ENCODE measurements at places on chromosomes 6 and 20.

DNA sequence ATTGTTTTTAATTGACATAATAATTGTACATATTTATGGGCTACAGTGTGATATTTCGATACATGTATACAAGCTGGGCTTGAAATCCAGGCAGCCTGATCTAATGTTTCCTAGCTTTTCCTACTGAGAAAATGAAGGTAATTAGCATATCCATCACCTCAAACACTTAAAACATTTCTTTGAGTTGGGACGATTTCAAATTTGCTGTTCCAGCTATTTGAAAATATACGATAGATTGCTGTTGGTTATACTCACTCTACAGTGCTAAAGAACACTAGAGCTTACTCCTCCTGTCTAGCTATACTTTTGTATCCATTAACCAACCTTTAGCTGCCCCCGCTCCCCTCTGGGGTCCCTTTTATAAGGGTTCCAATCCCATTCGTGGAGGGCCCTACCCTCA, 4.7 kb downstream of the LHFPL5 start:
- DNase-seq, result no peak

GRCh38 chr20:33826270-33826897, 15.2 kb downstream of the CHMP4B start:
- no peak for DNase-seq

GRCh38 chr20:34083137-34083536, 28.9 kb downstream of the EIF2S2 start:
- no peak for DNase-seq

DNA sequence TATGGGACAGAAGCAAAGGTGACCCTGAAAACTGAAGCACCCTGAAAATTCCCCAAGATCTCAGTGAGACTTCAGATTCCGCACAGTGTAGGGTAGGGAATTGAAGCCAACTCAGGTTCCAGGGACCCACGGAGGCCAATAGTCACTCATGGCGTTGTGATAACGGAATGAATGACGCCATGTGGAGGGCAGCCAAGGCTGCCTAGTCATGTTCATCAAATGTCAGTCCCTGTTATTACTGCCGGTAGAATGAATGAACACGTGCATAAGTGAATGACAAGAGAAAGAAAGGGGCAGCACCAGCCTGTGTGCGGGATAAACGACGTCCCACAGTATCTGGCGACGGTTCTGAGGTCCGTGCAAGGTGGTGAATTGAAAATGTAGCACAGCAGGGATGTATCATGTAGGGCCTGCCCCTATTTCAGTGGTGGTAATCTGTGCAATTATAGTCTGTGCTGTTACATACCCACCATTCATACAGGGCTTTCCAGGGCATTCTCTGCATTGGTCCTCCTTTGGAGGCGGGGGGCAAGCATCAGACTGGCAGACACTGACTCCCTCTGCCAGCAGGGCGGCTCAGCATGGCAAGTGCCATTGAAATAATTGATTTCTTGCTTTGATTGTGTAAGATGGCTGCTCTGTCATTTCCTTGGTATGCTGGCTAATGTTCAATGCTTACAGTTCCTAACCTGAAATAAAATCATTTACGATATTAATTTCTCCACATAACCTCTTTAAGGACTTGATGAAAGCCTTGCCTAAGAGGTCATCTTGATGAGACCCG, 386.9 kb downstream of the CDH4 start:
- DNase-seq, result no peak

DNA sequence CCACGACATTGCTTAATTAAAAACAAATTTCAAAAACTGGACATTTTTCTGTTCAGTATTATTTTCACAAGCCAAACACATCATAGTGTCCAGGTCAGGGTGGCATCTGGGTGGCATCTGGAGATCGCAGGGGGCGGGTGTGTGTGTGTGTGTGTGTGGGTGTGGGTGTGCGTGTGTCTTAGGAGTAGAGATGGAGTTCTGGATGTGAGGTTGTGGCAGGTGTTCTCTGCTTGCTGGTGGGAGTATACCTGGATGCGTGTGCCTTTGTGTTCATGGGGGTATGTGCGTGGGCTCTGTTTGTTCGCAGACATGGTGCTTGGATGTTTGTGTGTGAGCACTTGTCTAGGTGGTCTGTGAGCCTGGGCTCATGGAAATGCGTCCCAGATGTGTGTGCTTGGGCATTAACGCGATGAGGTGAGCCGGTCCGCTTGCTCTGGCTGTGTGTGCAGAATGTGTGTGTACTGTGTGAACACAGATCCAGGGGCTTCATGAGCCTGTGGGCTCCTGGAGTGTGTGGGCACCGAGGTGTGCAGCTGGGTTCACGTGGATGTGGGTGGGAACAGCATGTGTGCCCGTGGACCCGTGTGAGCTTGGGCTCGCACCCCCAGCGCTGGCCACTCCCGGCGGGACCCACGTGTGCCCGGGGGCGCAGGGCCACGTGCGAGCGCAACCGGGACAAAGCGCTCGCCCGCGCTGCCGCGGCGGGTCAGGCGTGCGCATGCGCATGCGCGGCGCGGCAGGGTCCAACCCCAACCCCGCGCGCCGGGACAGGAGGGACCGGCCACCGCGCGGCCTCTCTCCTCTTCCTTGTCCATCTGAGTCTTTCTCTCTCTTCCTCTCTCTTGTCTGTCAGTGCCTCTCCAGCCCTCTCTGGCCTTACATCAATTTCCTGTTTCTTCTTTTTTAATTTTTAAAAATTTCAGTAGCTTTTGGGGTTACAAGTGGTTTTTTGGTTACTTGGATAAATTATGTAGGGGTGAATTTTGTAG, 60.4 kb downstream of the SRC start:
- no peak for DNase-seq

- DNase-seq, result no peak
Measured at GRCh38 chr6:115411756-115412155, 648.9 kb downstream of the FRK start.

GRCh38 chr6:44850312-44850711, 462.8 kb downstream of the CDC5L start:
- no peak for DNase-seq

- no peak for DNase-seq
Measured at GRCh38 chr6:24876499-24877465, 59.0 kb downstream of the RIPOR2 start.

GRCh38 chr20:34389206-34389953, 26.3 kb downstream of the ITCH start:
- no peak for DNase-seq

GRCh38 chr6:168526841-168527281, 85.9 kb downstream of the SMOC2 start:
- DNase-seq, result no peak

DNA sequence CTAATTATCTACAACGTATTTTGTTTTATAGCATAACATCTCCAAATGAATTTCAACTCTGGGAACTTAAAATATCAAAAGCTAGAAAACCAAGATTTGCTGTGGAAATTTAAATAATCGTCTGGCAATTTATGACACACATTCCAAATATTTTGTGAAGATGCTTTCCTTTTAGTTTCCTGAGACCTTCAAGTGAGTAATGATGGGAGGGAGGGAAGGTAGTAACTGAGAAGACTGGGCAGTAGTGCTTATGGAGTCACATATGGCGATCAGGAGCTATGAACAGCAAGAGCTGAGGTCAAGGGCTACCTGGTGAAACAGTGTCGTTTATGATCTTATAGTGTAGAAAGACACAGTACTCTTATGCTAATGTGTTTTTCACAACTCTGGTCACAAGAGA, 178.2 kb upstream of the THEMIS start:
- no peak for DNase-seq

GRCh38 chr6:17583811-17584210, 16.3 kb upstream of the FAM8A1 start:
- no peak for DNase-seq

- DNase-seq, result no peak
Measured at GRCh38 chr6:13212538-13212937, 115.8 kb downstream of the TBC1D7 start.

DNA sequence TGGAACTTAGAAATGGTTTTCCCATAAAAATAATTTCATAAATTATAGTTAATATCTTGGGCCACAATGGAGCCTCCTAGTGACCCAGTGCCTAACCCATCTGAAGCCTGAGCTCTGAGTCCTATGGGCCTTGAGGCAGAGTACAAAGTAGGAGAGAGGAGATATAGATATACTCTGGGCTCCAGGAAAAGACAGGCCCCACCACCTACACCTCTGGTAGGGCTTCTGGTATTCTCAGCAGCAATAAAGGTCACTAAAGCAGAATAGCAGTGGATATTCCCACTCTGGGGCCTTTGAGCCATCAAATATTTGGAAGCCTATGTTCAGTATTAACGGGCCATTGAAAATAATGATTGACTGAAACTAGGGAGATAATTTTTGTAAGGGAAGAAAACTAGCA, 24.1 kb downstream of the CYP39A1 start:
- DNase-seq, result no peak

- no peak for DNase-seq
Measured at GRCh38 chr20:53463101-53463972, 130.3 kb downstream of the ZNF217 start.

DNA sequence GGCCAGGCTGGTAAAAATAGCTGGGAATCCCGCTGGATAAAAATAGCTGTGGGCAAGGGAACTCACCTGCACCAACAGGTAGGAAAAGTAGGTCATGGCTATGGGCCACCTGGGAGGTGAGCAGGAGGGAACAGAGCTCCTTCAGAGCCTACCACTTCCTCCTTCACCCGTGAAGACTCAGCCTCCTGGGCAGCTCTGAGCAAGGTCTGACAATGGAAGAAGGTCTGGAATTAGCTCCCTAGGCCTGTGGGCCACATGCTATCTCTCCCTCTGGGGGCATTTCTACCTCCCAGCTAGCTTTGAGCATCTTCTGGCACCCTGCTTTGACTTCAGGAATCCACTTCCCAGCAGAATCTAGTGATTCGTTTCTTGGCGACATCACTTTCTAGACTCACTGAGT, 153.9 kb downstream of the MRPL14 start:
- DNase-seq, result no peak

DNA sequence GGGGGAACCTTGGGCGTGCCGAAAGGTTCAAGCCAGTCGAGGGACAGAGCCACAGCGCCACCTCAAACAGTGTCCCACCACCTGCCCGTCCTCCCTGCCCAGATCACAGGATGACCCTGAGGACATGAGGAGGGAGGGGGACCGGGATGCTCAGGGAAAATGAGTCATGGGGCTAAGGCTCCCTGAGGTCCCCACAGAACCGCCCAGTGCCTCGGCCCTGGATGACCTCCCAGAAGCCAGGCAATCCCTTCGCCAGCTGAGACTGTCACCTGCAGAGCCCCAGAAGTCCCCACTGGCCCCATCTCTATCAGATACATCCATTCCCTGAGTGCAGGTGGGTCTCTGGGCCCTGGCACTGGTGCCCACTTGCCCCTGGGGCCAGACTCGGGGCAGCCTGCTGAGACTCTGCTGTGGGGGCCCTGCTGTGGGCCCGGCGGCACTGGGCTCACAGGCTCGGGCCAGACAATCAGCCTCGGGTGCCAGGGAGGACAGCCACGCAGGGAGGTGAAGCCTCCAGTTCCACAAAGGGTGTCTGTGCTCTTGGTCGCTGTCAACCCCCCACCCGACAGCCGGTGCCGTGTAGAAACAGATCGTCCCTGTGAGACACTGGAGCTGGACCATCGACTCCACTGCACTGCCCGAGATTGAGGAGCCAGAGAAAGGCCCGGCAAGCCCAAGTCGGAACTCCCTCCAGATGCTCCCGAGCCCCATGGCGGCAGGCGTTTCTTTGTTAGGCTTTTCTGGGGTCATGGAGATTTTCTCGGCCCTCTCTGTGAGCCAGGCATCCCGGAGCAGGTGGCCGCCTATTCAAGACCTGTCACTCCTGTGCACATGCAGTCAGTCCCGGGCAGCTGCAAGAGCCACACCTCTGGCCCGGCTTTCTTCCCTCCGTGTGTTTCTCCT, 26.1 kb downstream of the PXDC1 start:
- DNase-seq, result no peak

DNA sequence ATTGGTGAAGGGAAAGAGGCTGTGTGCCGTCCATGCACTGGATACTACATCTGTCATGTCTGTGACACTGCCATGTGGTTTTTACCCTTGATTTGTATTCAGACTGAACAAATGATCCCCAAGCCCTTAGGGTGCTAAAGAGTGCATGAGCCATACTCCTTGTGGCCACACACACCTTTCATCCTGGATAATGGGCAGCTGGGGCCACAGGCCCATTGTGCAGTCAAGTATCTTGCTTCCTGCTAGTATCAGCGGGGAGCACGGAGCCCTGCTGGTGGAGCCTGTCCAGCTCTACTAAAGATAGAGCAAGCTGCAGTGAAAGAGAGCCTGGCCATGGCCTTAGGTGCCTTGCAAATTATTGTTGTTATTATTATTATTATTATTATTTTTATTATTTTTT, 75.1 kb downstream of the SLX4IP start:
- no peak for DNase-seq

DNA sequence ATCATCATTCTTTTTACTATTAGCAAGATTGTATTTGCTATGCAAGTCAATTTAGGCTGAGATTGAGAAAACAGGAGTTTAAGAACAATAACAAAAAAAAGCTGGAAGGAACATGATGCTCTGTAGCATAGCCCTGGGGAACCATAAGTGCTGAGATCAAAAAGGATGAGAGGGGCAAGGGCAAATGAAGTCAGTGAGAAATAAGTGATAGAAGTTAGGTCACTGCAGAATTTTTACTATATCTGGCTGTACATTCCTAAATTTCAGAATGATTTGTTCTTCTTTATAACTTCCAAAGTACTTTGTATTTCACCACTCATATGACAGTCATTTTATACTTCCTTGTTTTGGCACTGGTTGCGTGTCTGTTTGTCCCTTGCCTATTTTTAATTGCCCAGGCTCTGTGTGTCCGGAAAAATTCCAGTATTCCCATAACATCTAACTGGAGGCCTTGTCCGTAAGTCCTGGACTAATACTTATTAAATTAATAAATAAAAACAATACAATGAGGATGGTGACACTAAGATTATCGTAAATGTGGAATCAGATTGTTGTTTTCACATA, 444.7 kb downstream of the TENT5A start:
- no peak for DNase-seq

DNA sequence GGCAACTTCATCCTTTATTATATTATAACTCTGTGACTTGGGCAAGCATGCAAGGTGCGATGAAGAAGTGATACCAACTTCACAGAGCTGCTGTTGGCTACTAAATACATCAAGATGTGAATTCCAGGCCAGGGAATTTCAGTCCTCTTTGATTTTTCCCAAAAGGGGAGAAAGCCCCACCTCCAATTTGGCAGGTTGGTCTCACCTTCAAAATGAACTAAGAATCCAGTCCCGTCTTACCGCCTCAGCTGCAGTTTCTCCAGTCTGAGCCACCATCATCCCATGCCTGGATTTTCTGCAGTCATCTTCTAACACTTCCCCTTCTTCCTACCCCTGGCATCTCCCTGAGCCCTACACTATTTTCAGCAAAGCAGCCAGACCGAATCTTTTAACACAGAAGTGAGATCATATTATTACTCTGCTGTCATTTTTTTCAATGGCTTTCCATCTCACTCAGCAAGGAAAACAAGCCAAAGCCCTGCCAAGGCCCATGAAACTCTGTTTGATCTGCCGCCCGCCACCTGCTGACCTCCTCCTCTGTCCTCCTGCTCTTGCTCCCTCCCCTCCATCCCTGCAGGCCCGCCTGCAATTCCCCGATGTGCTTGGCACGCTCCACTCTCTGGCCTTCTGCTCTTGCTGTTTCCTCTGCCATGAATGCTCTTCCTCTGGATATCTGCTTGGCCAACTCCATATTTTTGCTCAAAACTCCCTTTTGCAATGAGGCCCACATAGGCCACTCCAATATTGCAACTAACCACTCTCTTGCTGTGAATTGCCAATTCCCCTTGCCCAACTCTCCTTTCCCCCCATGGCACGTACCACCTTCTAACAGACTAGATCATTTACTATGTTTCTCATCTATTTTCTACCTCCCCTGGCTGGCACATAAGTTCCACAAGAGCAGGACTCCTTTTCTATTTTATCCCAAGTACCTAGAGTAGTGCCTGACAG, 46.0 kb upstream of the TAGAP start:
- no peak for DNase-seq
